ENCODE measurements at places on chromosomes 2 and 18.

GRCh38 chr2:227370791-227371312 is 8.3 kb downstream of the TM4SF20 start:
- DNase-seq: no peak

- no peak for DNase-seq
Observed at GRCh38 chr2:97761192-97761591, 47.8 kb downstream of the ZAP70 start.

- DNase-seq: no peak
Observed at GRCh38 chr18:51425889-51426288, 228.4 kb upstream of the MEX3C start.

- DNase-seq: no peak
Observed at GRCh38 chr2:106972782-106973181, 86.8 kb upstream of the ST6GAL2 start.

DNA sequence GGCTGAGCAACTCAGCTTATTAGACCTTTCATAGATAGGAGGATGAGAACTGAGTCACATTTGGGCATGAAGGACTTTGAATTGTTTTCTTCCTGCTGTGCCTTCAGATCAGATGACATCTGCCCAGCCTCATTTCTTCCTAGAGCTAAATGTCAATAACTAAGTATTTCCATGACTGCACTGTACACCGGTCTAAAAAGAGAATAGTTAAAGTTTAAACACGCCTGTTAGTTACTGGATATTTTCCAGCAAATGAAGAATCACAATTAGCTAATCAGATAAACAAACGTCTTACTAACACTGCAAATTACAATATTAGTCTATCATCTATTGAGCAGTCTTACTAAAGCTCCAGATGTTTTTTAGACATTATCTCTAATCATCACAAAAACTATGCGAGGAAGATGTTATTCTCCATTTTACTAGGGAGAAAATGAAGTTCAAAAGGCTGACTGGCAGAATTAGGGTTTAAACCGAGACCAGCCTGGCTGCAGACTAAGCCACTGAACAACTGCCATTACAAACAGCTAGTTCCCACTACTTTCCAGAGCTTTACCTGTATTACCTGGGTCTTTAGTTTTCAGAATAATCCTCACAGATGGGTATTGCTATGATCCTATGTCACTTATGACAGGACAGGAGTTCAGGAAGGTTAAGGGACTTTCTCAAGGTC is 69.4 kb upstream of the ZNF397 start:
- DNase-seq: no peak

DNA sequence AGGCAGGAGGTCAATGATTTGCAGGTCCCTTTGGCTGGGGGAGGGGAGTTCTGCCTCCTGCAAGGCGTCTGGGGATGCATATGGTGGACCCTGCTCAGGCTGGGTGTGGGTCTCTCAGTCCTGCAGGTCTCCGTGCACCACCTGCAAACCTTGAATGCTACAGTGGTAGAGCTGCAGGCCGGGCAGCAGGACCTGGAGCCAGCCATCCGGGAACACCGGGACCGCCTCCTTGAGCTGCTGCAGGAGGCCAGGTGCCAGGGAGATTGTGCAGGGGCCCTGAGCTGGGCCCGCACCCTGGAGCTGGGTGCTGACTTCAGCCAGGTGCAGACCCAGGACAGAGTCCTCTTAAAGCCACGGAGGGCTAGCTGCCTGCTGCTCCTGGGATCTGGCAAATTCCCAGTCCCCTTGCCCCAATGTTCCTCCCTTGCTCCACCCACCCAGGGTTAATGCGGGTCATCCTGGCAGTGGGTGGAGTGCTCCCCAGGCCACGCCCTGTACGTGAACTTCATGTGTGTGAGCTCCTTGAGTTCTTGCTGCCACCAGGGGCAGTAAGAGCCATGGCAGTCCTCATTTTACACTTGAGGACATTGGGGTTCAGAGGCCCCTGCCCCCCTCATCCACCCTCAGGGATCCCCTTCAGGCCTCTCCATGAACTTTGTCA is 3.1 kb downstream of the PROM2 start:
- peak; percentile 18 for DNase-seq

DNA sequence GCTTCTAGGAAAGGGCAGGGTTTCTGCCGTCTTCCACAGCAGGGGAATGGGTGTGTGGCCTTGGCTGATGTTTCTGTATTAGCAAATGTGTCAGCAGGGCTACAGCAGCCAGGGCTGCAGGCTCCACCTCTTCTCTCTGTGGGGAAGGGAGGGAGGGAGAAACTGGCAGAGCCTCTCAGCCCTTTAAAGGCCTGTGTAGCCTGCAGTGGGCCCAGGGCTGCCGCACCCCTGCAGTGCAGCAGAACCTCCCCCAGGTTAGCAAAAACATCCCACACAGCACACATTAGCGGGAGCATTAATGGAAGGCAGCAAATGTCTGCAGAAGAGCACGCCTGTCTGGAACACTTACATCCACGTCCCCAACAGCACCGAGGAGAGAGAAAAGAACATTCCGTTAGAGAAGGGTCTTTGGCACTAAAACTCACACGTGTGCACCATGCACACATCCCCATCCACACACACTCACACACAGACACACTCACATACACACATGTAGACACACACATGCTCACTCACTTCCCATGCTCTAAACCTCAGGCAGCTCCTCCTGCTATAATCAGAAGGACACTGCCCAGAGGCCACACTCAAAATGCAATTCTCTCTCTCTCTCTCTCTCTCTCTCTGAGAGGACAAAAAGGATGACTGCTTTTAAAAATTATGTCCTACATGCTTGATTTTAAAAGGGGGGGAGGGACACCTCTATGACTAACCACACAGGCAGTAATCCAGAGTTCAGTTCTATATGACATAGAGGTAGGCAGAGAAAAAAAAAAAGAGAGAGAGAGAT is 24.1 kb downstream of the MRPL35 start:
- no peak for DNase-seq

- no peak for DNase-seq
Observed at GRCh38 chr2:69946351-69947324, 14.8 kb downstream of the ASPRV1 start.

- no peak for DNase-seq
Observed at GRCh38 chr18:46034230-46034629, 37.8 kb downstream of the PSTPIP2 start.

- no peak for DNase-seq
Observed at GRCh38 chr18:75518007-75518406, 90.5 kb upstream of the SMIM21 start.

DNA sequence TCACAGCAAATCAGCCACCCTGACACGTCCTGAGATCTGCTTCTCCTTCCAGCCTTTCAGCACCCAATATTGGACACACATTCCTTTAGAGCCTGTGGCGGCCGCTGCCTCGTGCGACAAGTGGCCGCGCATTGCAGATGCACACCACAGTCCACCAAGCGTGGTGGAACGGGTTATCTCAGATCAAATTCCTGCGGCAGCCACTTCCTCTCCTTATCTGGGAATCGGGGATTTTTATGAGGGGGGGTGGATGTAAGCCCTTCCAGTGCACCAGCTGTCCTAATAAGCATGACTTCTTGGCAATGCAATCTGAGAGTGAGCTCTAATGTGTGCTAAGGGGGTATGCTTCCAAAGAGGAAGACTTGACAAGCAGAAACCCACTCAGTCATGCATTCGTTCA is 18.3 kb upstream of the BMP10 start:
- no peak for DNase-seq

DNA sequence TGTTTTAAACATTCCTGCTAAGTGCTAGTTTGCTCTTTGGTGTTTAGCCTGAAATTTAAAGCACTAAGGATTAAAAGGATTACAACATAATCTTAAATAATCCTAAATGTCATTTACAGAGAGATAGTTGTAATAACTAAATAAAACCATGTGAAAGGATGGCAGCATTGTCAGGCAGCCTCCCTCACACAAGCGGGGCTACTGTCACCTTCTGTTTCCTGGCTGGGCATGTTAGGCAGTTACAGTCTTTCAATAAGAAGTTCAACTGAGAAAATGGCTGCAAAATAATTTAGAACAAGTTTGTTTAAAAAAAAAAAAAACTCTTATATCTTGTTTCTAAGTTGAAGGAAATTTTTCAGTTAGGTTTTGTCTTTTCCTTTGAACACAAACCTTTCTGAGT is 124.9 kb downstream of the ARHGAP15 start:
- no peak for DNase-seq

DNA sequence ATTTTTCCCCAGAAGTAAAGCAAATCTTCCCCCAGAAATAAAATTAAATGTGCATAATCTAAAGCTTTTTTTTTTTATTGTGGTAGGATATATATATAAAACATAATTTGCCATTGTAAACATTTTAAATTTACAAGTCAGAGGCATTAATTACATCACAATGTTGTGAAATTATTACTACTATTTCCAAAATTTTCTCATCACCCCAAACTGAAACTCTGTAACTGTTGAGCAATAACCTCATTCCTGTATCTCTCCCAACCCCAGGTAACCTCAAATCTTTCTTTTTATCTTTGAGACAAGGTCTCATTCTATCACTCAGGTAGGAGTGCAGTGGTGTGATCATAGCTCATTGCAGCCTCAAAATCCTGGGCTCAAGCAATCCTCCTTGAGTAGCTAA is 11.2 kb downstream of the MRPL19 start:
- DNase-seq: no peak

GRCh38 chr2:218839888-218840287 is 8.3 kb upstream of the PRKAG3 start:
- no peak for DNase-seq

GRCh38 chr2:240455647-240456446 is 20.4 kb downstream of the GPC1 start:
- no peak for DNase-seq
